A549 treated with dexamethasone at 1 μM for 4 hours (cell line): ENCODE measurements at places on chromosomes 3 and 15. TPM values are rescaled to one million over a fixed set of nuclear protein-coding genes. Genes with fewer than 3 reads are reported as not detected.

Gene MAPKAPK3
- total RNA-seq = 24.9 to 31.4 TPM (median 28.6 TPM) in 5 replicates

Gene MST1R
- 3.6 to 6.7 TPM (median 6.1 TPM) in 5 replicates for total RNA-seq

Gene SOX14
- total RNA-seq = not detected in 5 replicates

Gene TNNC1
- total RNA-seq = 0.87 to 1.3 TPM (median 1.3 TPM) in 5 replicates

Gene GPR27
- 2.3 to 3.4 TPM (median 2.7 TPM) in 5 replicates for total RNA-seq

Gene NR1I2
- total RNA-seq = not detected in 5 replicates

Gene TMOD2
- total RNA-seq = 1.4 to 2.1 TPM (median 1.9 TPM) in 5 replicates

Gene TMOD3
- 55.7 to 85.4 TPM (median 71.2 TPM) in 5 replicates for total RNA-seq

Gene CD200
- total RNA-seq = not detected in 5 replicates

Gene HDC
- 0.05 to 0.09 TPM (median 0.08 TPM) in 4 of 5 replicates, not detected in the other for total RNA-seq

Gene VIPR1
- 1.2 to 2.3 TPM (median 1.7 TPM) in 5 replicates for total RNA-seq

Gene PRRT3
- 1.2 to 1.9 TPM (median 1.7 TPM) in 5 replicates for total RNA-seq

Gene RETNLB
- total RNA-seq = not detected in 5 replicates

Gene NRG4
- total RNA-seq = 0.25 to 1.1 TPM (median 0.68 TPM) in 5 replicates

Gene TMEM108
- 0.09 TPM in 1 of 5 replicates, not detected in the others for total RNA-seq

Gene TRPM1
- not detected in 5 replicates for total RNA-seq

Gene PDCD7
- 24.3 to 28.7 TPM (median 27.5 TPM) in 5 replicates for total RNA-seq

Gene C3orf70
- total RNA-seq = 0.07 to 0.16 TPM (median 0.13 TPM) in 5 replicates

Gene PAQR5
- total RNA-seq = 64.6 to 109 TPM (median 96.1 TPM) in 5 replicates

Gene RBPMS2
- 6.7 to 9.6 TPM (median 8.4 TPM) in 5 replicates for total RNA-seq

Gene TMEM45A
- 1.7 to 2.8 TPM (median 2.4 TPM) in 5 replicates for total RNA-seq

Gene TAMM41
- 26.5 to 28.3 TPM (median 27.9 TPM) in 5 replicates for total RNA-seq

Gene ANKRD63
- 0.20 to 0.49 TPM (median 0.26 TPM) in 5 replicates for total RNA-seq

Gene MRPL47
- total RNA-seq = 32.1 to 46.4 TPM (median 32.6 TPM) in 5 replicates

Gene PSMA4
- total RNA-seq = 358 to 494 TPM (median 380 TPM) in 5 replicates

Gene SLC22A13
- 0.07 to 0.09 TPM (median 0.08 TPM) in 4 of 5 replicates, not detected in the other for total RNA-seq

Gene TNFAIP8L3
- 34.7 to 45.3 TPM (median 41.9 TPM) in 5 replicates for total RNA-seq

Gene GABRA5
- total RNA-seq = 86.0 to 118 TPM (median 107 TPM) in 5 replicates

Gene ZNF662
- total RNA-seq = not detected in 5 replicates

Gene ZIC4
- total RNA-seq = not detected in 5 replicates

Gene NLGN1
- not detected in 5 replicates for total RNA-seq

Gene SEMA4B
- total RNA-seq = 51.9 to 80.6 TPM (median 71.1 TPM) in 5 replicates

Gene CLEC3B
- total RNA-seq = not detected in 5 replicates

Gene OXTR
- 8.9 to 11.9 TPM (median 10.9 TPM) in 5 replicates for total RNA-seq

Gene NRROS
- 0.03 to 0.04 TPM (median 0.04 TPM) in 3 of 5 replicates, not detected in the others for total RNA-seq

Gene ANKRD34C
- not detected in 5 replicates for total RNA-seq

Gene CCK
- total RNA-seq = 1.6 to 2.6 TPM (median 1.7 TPM) in 5 replicates

Gene TUSC7
- not detected in 5 replicates for total RNA-seq

Gene TM6SF1
- 0.06 to 0.20 TPM (median 0.12 TPM) in 5 replicates for total RNA-seq

Gene FAM107A
- 0.37 to 0.54 TPM (median 0.46 TPM) in 5 replicates for total RNA-seq

Gene FGD5
- total RNA-seq = 0.04 to 0.07 TPM in 2 of 5 replicates, not detected in the others

Gene MUSTN1
- 0.14 to 0.31 TPM (median 0.16 TPM) in 4 of 5 replicates, not detected in the other for total RNA-seq

Gene ACKR4
- 0.04 TPM in 1 of 5 replicates, not detected in the others for total RNA-seq

Gene HRH1
- total RNA-seq = 5.3 to 7.7 TPM (median 6.2 TPM) in 5 replicates

Gene SLC9C1
- total RNA-seq = not detected in 5 replicates

Gene CADPS
- total RNA-seq = not detected in 5 replicates

Gene XYLB
- total RNA-seq = 2.8 to 5.1 TPM (median 4.3 TPM) in 5 replicates
